Kasumi-1 (cell line): ENCODE measurements at places on chromosomes 1 and 21.

- DNase-seq, result no peak
Measured at GRCh38 chr1:76066394-76066793, 8.2 kb upstream of the ST6GALNAC3 start.

- DNase-seq, result no peak
Measured at GRCh38 chr1:236734141-236734765, 48.0 kb downstream of the ACTN2 start.

DNA sequence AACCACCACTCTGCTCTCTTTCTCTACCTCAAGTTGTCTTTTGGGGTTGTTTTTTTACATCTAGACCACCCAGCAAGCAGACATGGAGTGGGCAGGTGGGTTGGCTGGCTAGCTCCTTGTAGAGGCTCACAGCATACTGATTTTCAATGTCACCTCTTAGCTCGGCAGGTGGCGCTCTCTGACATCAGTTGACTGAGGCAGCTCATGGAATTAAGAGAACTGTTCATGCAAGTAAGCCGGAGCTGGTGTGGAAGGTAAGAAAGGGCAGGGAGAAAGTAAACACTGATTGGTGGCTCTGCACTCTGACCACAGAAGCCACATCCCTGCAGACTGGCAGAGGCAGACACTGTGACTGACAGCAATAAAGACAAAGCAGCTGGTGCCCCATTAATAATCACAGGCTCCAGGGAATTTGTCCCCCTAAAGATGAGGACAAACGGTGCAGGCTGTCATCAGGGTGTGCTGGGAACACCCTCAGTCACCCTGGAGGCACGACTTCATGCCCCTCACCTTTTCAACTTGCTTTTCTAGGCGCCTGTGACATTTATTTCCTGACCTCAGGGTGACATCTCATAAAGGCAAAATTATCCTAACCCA, 226.8 kb downstream of the LMX1A start:
- peak; percentile 66 for DNase-seq

GRCh38 chr1:247535402-247535801, 838 bp downstream of the OR2C3 start:
- DNase-seq, result no peak

DNA sequence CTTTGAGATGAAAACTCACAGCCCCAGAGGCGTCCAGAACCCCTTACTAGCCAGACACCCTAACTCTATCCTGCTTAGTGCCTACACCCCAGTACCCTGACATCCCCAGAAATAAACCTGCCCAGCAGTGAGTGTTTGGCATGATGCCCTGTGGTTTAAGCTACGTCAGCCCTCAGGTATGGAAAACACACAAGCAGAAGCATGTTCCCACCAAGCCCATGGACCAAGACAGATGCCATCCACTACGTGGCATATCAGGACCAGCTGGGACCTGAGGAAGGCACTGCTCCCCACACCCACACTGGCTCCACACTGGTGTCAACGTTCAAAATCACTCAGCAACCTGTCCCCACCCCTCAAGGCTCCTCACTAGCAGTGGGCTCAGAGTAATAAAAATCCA, 116.4 kb downstream of the SYT2 start:
- DNase-seq, result no peak

DNA sequence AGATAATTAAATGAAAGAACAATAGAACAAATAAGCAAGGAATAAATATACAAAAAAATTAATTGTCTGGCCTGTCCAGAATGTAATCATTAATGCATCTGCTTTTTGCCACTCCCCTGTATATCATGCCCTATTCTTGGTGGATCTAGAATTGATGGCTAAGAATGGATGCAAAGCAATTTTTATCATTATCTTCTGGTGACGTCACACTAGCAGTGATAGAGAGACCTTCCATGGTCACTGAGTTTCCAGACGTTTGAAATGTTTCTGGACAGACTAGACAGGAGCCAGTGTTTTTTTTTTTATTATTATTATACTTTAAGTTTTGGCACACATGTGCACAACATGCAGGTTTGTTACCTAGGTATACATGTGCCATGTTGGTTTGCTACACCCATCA, 563.0 kb downstream of the NEGR1 start:
- DNase-seq, result no peak

GRCh38 chr1:116907351-116907750, 2.4 kb upstream of the PTGFRN start:
- DNase-seq, result no peak

- DNase-seq, result no peak
Measured at GRCh38 chr1:62428351-62428750, 8.5 kb upstream of the USP1 start.

GRCh38 chr1:111234866-111235265, 7.4 kb downstream of the CHI3L2 start:
- no peak for DNase-seq

DNA sequence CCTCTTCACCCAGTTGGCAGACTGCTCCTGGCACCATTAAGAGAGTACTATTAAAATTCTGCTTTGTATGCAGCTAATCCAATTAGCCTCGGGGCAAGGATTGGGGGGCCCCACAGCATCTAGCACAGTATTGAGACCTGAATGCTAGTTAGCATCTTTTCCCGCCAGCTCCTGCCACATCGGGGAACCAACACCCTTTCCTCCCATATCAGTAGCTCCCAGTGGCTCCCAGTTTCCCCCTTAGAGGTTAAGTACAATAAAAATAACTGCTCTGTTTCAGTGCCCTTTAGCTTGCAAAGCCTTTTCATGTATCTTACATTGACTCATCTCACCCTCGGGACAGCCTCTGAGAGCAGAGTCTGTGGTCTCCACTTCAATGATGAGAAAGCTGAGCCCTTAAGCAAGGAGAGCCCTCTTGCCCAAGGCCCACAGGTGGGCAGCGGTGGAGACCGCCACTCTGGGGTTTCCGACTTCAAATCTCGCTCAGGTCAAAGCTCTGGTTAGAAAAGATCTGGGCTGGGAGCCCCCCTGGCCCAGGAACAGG, 4.2 kb upstream of the PMVK start:
- no peak for DNase-seq

DNA sequence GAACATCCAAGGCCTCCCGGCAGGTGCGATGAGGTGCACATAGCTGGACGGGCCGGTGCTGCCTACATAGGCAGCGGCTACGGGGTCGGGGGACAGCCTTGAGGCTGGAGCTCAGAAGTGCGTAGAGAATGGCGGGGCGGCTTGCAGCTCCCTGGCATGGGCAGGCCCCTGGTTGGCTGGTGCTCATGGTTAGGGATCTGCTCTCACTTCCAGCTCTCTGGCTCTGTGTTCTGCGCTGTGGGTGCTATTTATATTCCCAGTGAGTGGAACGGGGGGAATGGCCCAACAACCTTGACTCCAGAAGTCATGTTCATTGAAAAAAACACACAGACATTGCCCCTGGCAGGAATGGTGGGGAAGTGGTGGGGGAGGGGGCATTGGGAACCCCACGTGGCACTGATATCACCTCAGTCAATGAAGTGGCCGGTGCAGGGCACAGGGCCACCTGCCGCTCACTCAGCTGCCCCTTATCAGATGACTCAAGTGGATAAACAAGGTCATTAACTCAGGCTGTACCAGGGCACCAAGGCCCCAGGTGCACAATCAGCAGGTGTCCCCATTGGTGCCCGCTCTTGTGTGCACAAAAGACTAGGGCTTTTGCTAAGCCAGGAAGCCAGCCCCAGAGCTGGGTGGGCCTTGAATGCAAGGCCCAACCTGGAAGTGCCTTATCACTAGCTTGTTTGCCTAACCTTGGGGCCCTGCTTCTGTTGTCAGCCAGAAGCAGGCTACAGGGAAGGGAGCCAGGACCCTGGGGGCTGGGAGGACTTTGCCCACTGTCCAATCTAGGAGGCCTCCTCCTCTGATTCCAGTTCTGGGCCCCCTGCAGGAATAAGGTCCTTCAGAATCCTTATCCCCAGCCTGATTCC, at the start of gene NR0B2:
Gene NR0B2 (minus strand): TSS at position 222 of the 866 bp plus-strand sequence. CDS start 35 bp downstream, at position 187.
- no peak for DNase-seq

DNA sequence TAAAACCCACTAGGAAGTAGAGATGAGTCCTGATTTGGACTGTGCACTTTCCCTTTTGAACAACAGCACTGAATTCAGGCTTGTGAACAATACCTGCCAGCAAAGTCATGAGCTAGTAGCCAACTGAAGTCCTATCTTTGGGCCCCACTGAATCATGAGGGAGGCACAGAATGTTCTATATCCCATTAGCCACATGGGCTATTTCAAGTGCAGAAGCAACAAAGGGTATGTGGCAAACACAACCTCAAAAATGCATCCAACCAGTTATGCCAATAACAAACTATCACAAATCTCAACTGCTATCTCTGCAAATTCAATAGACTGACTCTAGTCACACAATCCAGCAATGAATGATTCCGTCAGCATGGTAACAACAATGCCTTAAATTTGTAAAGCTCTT, 276.0 kb downstream of the MRPL39 start:
- no peak for DNase-seq

DNA sequence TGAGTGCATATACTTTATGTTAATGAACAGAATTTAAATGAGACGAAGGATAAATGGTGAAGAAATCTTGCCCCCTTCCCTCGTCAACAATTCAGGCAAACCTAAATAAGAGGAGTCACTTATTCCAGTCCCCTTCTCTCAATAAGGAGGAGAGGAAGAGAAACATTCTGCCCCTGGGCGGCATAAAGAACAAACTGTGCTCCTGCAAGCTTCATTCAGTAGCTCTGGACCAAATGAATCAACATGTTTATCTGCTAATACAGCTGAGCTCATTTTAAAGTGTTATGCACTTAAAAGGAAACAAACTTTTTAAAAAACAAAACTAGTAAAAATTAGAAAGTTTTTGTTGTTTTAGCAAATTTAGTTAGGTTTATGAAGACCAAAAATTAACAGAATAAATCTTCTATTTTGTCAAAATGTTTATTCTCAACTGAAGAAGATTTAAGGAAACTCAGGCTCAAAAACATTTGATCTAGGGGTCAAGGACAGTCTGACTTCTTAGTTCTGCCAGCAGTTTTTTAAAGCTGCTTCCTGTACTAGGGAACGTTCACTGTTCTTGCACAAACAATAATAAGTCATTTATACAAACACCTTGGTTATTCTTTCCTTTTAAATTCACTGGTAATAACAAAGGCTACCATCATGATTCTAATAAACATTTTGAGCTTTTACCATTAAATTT, 58.3 kb downstream of the AKT3 start:
- no peak for DNase-seq

DNA sequence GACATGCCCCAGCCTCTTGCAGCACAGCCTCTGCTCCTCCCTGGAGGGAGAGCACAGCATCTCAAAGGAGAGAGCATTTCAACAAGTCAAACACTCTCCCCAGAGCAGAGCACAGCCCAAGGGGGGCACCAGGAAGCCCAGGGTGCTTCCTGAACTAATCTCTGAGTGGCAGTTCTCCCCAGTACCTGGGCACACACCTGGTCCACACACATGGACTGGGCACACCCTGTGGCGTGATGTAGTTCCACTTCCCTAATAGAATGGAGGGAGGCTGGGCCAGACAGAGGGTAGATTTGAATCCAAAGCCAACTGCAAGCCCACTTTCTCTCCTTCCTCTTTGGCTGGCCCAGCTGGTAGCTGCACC, 55.5 kb downstream of the CD46 start:
- DNase-seq, result no peak
